Urothelium cell line (cell line): ENCODE measurements at places on chromosomes 13 and 19.
A peak's percentile ranks its signal among the peaks of the same experiment; 100 is the strongest.

DNA sequence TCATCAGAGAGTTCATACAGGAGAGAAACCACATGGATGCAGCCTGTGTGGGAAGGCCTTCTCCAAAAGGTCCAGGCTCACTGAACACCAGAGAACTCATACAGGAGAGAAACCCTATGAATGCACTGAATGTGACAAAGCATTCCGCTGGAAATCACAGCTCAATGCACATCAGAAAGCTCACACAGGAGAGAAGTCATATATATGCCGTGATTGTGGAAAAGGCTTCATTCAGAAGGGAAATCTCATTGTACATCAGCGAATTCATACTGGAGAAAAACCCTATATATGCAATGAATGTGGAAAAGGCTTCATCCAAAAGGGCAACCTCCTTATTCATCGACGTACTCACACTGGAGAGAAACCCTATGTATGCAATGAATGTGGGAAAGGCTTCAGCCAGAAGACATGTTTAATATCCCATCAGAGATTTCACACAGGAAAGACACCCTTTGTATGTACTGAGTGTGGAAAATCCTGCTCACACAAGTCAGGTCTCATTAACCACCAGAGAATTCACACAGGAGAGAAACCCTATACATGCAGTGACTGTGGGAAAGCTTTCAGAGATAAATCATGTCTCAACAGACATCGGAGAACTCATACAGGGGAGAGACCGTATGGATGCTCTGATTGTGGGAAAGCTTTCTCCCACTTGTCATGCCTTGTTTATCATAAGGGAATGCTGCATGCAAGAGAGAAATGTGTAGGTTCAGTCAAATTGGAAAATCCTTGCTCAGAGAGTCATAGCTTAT lies 17.7 kb downstream of the ZNF613 start:
- no peak for DNase-seq

GRCh38 chr19:21256722-21257121 lies 72.5 kb downstream of the ZNF708 start:
- DNase-seq: no peak

DNA sequence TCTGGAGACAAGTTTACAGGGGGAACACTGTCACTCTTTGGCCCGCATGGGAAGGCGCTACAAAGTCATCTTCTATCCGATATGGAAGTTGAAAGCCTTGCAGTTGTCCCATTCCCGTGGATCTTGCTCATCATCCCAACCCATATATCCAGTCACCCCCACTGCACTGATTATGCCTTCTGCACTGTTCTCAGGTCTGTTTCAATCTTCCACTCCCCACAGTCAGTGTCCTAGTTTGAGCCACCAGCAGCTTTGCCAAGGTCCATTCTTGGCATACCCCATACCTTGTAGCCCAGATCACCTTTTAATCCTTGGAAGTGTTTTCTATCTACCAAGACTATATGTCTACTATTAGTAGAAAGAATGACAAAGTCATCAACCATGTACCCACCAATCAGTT lies 88.1 kb downstream of the MIPEP start:
- DNase-seq: no peak

DNA sequence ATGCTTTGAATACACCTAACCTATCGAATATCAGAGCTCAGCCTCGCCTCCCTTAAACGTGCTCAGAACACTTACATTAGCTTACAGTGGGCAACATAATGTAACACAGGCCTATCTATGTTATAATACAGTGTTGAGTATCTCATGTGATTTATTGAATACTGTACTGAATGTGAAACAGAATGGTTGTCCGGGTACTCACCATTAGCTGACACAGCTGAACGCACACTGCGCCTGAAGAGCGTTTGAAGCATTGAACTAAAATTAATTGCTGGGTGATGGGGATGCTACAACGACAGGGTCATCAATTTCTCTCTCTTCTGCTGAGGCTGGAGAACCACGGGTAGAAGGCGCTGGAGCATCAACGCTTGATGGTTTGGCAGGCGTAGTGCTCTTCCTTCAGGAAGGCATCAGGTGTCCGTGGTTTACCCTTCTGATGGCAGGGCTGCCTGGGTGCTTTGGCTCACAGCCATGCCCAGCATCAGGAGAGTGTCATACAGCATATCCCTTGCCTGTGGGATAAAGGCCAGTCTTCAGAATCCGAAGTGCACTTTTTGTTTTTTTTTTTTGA lies 46.9 kb upstream of the UBE2L5 start:
- no peak for DNase-seq

DNA sequence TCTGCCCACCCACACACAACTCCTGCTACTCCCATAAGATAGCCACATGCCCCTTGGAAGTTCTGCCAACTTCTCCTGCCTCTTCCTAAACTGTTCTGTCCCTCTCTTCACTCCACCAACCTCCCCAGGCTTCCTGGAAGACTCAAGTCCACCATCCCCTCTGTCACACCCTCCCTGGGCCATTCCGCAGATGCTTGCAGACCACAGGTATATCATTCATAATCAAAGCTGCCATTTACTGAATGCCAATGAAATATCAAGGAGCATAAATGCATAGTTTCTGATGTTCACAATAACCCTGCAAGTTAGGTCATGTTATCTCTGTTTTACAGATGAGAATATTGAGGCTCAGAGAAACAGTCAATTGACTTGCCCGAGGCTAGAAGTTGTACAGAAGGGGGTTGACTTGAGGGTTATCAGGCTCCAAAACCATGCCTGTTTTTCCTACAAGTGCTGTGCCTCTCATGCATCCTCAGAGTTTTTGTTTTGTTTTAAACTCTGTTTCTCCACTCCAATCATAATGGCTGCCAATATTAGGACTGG lies 135.6 kb downstream of the SLC7A1 start:
- DNase-seq: no peak

DNA sequence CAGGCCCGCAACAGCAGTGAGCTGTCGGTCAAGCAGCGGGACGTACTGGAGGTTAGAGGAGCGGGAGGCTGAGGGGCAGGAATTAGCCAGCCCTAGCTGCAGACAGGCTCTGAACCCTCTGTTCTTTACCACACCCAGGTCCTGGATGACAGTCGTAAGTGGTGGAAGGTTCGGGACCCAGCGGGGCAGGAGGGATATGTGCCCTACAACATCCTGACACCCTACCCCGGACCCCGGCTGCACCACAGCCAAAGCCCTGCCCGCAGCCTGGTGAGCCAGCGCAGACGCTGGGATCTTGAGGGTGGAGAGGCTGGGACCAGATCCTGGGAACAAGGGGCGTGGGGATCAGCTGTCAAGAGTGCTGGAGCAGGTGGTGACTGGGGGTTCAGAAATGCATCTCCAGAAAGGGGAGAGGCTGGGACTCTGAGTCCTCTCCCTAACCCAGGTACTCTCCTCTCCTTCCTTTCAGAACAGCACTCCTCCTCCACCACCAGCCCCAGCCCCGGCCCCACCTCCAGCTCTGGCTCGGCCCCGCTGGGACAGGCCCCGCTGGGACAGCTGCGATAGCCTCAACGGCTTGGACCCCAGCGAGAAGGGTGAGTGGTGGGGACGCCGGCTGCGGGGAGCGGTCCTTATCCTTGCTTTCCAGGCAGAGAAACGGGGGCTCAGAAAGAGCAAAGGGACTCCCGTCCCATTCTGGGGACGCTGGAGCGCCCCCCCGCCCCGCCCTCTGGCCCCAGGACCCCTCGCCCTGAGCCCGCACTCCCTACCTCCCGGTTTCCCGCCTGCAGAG lies 10.4 kb downstream of the EPS8L1 start:
- DNase-seq: no peak

- no peak for DNase-seq
Observed at GRCh38 chr19:58514564-58515022, 2.8 kb upstream of the SLC27A5 start.

- DNase-seq: no peak
Observed at GRCh38 chr19:36748431-36749275, 24.0 kb downstream of the ZNF850 start.

DNA sequence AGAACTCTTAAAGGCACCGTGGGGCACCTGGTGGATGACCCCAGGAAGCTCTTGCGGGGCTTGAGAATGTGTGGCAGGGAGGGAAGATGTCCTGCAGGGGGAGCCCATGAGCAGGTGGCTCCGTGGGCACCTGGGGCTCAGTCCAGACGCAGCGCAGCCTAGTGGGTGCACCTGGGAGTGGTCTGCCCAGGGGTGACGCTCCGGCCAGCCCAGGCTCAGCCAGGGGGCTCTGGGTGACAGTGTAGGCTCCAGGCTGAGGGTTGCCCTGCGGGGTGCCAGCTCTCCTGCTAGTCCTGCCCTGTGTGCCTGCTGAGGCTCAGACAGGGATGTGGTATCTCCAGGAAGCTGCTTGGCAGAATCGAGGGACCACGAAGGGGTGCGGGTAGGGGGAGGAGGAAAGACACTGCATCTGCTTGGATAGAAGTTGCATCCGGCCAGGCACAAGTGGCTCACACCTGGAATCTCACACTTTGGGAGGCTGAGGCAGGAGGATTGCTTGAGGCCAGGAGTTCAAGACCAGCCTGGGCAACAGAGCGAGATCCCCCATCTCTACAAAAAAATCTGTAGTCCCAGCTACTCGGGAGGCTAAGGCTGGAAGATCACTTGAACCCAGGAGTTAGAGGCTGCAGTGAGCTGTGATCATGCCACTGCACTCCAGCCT lies 15.0 kb upstream of the PGLS start:
- peak; percentile 66 for DNase-seq

DNA sequence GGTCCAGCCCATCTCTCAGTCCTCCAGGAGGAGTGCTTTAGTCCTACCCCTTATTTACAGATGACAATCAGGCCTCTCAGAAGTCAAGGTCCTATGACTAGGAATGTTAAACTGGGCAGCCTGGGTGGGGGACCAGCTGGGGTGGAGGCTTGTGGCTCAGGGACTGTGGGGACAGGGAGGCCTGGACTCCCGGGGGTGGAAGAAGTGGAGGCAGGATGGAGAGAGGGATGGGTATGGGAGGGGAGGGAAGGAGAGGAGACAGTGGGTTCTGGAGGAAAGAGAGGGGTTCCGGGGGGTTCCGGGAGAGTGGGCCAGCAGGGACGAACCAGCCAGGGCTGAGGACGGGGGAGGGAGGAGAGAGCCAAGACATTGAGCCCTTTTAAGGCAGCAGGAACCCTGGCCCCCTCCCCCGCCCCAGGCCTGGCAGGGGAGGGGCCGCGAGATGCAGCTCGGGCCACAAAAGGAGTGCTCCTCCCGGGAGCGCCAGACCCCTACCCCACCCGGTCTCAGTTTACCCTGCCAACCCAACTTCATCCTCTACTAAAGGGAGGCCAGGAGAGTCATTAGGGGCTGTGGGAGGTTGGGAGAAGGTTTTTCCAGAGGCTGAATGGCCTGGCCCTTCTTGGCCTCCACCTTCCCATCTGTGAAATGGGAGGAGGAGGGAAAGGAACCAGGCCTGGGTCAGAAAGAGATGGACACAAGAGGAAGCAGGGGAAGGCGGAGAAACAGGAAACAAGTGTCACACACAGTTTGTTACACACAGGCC lies 1.7 kb downstream of the DMPK start:
- DNase-seq: no peak

GRCh38 chr13:28440774-28441504 lies 54.0 kb downstream of the FLT1 start:
- DNase-seq: no peak

DNA sequence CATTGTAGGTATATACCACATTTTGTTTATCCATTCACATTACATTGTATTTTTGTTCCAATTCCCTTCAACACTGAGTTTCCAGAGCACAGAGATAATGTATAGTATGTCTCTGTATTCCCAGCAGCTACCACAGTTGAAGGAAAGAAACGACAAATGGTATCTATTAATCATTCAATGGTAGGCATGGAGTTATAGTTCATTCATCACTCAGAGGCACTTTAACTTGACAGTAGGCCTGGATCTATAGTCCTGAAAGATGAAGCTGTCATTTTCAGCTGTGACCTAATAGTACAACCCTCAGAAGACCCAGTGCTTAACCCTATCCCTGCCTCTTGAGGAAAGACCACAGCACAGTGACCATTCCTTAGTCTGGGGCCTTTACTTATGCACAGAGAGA lies 163.0 kb upstream of the TMTC4 start:
- no peak for DNase-seq

DNA sequence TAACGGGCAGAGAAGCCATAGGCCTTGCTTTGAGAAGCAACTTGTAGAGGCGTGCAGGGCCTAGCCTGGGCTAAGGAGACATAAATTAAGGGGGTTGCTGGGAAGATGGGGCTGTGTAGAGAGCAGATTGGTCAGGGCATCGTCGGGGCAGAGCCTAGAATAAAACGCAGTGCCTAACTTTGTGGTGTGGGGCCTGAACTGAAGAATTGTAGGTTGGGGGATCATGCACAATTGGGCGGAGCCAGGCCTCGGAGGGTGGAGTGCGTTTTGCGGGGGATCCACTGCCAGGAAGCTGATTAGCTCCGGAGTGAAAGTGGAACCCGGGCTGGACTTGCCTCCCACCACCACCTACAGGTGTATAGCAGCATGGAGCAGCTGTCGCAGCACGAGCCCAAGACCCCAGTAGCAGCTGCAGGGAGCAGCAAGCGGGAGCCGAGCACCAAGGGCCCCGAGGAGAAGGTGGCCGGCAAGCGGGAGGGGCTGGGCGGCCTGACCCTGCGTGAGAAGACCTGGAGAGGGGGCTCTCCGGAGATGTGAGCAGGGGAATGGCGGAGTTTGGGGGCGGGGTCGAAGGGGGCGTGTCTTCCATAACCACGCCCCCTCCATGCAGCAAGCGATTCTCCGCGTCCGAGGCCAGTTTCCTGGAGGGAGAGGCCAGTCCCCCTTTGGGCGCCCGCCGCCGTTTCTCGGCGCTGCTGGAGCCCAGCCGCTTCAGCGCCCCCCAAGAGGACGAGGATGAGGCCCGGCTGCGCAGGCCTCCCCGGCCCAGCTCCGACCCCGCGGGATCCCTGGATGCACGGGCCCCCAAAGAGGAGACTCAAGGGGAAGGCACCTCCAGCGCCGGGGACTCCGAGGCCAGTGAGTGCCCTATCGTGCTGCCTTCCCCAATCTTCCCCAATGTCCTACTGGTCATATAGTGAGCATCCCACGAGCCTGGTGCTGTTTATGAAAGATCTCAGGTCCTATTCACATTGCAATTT lies 13.8 kb downstream of the DNASE2 start:
- no peak for DNase-seq

GRCh38 chr13:24627946-24628345 lies 52.3 kb upstream of the ATP12A start:
- no peak for DNase-seq

- DNase-seq: no peak
Observed at GRCh38 chr13:26026211-26026610, 25.6 kb downstream of the SHISA2 start.

- DNase-seq: no peak
Observed at GRCh38 chr13:30774214-30774730, 38.9 kb downstream of the ALOX5AP start.

- no peak for DNase-seq
Observed at GRCh38 chr13:99610702-99611289, 109.5 kb downstream of the TM9SF2 start.

DNA sequence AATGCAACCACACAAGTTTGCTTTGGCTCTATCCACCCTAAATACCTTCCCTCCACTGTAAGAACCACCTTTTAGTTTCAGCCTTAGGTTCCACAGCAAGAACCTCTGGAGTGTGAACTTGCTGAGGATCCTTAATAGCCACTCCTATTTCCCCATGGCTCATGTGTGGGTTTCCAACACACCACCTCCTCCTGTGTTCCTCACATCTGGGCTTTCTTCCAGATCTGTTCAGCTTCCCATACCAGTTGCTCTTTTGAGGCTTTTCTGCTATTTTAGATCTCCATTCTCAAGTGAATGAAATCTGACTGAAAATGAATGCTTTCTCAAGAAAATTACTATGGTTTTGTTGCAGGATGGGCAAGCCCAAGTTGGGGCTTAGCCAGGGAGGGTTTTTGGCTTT lies 104.8 kb upstream of the MIR17HG start:
- DNase-seq: no peak
